ENCODE measurements at places on chromosomes 11 and 22.

- DNase-seq: no peak
Observed at GRCh38 chr11:65148657-65149056, 14.3 kb upstream of the SYVN1 start.

DNA sequence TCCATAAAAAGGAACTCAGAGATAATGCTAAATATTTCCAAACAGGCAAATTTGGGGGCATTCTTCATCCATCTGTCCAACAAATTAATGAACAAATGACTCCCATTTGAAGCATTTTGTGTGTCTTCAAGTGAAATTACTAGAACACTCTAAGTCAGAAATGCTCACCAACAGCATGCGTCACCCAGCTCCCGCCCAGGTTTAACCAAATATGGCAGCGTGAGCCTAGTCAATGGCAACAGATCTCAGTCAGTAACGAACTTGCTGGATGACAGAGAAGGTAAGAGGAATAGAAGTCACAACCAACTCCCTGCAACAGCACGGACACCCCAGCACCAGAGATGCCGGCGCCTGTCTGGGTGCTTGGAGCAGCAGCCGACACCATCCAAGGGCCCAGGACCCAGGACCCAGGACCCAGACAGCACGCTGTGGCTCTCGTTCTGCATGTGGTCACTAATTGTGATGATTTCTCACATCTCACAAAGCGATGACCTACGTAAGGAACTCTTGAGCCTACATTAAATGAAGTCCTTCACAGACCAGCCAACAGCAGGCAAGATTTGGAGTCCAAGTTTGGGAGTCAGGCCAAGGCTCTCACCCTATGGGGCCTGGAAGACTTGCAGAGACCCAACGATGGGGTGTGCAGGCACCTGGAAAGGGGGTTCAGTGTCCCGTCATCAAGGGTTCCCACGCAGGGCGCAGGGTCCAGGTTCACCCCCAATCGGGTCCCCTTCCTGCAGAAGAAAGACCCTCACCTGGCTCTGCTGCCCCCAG, 556.9 kb downstream of the BRD1 start:
- no peak for DNase-seq

- DNase-seq: no peak
Observed at GRCh38 chr11:6670202-6670830, 12.8 kb downstream of the MRPL17 start.

DNA sequence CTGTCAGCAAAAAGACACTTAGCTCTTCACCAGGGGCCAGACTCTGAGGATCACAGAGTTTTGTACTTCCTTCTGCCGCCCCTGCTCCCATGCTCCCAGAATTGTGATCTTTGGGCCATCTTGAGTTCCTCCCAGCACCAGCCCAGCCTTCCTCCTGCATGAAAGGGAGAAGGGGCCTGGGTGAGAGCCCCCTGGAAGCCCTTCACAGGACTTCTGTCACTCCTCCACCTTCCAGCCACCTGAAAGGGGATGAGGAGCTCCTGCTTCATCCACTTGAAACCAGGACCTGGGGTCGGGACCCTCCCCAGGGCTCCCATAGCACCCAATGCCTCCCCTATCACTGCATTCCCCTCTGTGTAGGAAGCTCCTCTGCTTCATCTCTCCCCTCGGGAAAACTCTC, 174.2 kb downstream of the BUD13 start:
- no peak for DNase-seq

DNA sequence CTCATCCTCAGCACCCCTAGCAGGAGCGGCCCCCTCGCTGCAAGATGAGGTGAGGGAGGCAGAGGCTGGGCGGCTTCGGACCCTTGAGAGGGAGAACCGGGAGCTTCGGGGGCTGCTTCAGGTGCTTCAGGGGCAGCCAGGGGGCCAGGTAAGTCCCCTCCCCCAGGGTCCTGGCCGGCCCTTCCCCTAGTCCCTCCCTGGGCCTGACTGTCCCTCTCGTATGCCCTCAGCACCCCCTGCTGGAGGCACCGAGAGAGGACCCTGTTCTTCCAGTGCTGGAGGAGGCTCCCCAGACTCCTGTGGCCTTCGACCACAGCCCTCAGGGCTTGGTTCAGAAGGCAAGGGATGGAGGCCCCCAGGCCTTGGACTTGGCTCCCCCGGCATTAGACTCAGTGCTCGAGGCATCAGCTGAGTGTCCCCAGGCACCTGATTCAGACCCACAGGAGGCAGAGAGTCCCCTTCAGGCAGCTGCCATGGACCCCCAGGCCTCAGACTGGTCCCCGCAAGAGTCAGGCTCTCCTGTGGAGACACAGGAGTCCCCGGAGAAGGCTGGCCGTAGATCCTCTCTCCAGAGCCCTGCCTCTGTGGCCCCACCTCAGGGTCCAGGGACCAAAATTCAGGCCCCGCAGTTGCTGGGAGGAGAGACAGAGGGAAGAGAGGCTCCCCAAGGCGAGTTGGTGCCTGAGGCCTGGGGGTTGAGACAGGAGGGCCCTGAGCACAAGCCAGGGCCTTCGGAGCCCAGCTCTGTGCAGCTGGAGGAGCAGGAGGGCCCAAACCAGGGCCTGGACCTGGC, 4.0 kb downstream of the CCDC88B start:
- no peak for DNase-seq

DNA sequence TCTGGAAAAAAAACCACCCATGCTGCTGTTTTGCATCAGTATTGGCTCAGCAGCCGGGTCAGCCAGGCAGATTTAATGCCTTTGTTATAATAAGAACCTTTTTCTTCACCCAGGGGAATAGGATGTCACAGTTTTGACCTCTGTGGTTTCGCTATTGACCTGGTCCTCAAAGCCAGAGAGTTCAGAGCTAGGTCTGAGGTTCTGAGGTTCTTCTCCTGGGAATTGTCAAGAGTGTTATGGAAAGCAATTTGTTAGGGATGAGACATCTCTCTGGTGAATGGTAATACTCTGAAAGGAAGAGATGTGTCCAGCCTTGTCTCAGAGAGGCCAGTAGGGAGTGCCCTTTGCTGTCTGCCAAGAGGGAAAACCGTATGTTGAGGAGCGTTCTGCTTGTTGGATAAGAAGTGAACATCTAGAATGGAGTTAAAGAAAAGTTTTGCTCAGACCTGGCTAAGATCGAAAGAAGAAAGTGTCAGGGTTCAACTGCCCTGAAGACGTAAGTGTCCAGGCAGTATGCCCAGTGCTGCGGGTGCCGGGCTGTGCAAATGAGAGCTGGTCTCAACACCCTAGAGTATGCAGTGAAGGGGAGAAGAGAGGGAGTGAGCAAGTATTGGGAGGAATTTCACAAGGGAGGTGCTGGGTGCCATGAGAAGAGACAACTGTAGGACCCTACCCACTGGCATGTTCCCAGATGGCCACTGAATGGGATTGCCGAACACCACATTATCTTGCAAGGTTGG, 150.9 kb upstream of the TTC12 start:
- no peak for DNase-seq

DNA sequence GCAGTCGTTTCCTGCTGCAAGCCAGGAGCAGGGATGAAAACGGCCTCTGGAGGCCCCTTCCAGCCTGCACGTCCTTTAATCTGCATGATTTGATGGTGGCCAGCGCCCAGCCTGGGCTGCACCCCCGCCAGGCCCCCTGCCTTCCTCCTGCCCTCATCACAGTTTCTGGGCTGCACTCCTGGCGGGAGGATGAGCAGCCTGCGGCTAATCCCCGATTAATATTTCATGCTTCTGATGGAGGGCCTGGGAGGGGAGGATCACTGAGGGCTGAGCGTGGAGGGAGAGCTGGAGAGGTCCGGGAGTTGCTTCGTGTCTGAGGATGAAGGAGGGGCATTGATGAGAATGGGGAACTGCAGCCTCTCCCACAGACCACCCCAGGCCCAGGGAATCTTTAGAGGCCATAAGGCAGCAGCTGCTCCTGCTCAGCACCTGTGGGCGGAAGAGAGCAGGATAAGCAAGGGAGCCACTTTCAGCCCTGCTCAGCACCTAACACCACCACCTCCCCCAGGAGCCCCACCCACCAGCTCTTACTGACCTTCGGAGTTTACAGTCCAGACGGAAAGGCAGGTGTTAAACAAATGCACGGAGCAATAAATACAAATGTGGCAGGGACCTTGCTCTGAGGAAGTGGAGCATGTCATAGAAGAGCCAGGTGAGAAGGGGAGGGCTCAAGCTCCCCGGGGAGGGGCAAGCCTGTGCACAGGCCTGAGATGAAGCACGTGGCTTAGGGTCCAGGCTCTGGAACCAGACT, 135.0 kb upstream of the NECTIN1 start:
- no peak for DNase-seq

- no peak for DNase-seq
Observed at GRCh38 chr22:22167791-22168189, 76.8 kb upstream of the VPREB1 start.

GRCh38 chr11:43396617-43397016, 37.9 kb downstream of the TTC17 start:
- no peak for DNase-seq

- DNase-seq: no peak
Observed at GRCh38 chr11:134519788-134520187, 107.7 kb upstream of the B3GAT1 start.

DNA sequence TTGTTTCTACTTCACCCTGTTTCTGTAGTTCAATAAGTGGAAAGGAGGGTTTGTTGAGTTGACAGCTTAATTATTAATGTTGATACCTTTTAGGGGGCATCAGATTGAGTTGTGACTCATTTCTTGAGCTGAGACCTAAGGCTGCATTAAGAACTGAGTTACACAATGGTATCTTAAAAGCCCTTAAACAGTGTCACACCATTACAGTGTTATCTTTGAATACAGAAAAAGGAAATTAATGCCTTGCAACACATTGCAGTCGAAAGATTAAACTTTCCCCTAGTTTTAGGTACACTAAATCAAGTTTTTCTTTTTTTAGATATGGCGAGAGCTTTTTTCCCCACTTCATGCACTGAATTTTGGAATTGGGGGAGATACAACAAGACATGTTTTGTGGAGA, 16.7 kb downstream of the PAFAH1B2 start:
- no peak for DNase-seq

GRCh38 chr11:95501761-95502266, 270.8 kb upstream of the SESN3 start:
- no peak for DNase-seq

- DNase-seq: no peak
Observed at GRCh38 chr22:22073769-22074561, 91.4 kb upstream of the TOP3B start.

DNA sequence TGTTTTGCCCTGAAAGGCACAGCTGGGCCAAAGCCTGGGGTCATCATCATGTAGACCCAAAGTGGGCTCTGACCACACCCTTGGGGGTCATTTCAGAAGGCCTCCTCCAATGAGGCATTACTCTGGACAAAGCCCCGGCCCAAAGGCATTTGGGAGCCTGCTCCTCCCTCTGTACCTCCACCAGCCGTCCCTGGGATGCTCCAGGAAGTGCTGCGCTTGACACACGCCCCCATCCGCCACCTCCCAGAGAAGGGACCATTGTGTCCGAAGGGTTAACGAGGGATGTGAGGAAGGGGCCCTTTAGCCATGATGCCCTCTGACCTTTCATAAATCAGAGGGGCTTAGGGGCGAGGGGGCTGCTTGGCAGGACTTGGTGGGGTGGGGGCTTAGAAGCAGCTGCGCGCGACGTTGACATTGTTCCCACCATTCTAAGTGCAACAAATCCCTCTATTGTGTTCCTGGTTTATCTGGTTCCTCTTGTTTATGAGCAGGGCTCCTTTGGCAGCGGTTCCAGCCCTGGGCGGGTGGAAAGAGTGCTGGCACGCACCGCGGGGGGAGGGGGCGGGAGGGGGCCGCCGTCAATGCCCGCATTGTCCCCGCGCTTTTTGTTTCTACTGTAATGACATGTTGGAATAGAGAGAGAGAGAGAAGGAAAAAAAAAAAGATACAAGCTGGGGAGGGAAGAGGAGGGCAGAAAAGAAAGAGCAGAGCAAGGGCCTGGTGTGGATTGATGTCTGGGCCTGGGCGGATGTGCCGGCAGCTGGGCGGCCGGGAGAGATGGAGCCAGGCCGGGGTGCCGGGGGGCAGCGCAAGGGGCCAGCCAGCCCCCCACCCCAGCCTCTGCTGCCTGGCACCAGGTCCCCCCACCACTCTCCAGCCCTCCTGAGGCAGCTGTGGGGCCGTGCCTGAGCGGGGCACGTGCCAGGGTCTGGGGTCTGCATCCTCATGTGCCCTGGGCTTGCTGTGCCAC, 32.1 kb upstream of the SOX10 start:
- DNase-seq: peak; percentile 57

GRCh38 chr11:69251639-69252489, 42.1 kb upstream of the MYEOV start:
- DNase-seq: no peak

DNA sequence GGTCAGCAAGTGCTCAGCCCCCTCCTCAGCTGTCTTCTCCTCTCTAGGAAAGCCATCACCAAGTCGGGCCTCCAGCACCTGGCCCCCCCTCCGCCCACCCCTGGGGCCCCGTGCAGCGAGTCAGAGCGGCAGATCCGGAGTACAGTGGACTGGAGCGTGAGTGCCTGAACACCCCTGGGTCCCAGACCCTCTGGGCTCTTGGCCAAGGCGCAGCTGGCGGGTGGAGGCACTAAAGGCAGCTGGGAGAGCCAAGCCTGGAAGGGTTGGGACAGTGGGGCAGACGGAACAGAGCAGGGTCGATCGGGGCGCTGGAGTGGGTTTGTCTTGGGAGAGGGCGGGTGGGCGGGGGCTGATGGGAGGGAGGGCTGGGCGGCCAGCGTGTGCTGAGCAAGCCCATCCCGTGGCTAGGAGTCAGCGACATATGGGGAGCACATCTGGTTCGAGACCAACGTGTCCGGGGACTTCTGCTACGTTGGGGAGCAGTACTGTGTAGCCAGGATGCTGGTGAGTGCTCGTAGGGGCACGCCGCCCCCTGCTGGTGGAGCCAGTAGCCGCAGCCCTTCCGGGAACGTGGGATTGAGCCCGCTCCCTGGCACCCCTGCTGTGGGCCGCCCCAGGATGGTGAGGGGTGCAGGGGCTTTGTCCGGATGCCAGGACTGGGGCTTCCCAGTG, 14.1 kb upstream of the MDK start:
- peak; percentile 81 for DNase-seq

- no peak for DNase-seq
Observed at GRCh38 chr22:45960477-45961386, 16.2 kb downstream of the WNT7B start.

- DNase-seq: peak; percentile 69
Observed at GRCh38 chr11:5004424-5005274, 10.0 kb downstream of the OR51L1 start.

DNA sequence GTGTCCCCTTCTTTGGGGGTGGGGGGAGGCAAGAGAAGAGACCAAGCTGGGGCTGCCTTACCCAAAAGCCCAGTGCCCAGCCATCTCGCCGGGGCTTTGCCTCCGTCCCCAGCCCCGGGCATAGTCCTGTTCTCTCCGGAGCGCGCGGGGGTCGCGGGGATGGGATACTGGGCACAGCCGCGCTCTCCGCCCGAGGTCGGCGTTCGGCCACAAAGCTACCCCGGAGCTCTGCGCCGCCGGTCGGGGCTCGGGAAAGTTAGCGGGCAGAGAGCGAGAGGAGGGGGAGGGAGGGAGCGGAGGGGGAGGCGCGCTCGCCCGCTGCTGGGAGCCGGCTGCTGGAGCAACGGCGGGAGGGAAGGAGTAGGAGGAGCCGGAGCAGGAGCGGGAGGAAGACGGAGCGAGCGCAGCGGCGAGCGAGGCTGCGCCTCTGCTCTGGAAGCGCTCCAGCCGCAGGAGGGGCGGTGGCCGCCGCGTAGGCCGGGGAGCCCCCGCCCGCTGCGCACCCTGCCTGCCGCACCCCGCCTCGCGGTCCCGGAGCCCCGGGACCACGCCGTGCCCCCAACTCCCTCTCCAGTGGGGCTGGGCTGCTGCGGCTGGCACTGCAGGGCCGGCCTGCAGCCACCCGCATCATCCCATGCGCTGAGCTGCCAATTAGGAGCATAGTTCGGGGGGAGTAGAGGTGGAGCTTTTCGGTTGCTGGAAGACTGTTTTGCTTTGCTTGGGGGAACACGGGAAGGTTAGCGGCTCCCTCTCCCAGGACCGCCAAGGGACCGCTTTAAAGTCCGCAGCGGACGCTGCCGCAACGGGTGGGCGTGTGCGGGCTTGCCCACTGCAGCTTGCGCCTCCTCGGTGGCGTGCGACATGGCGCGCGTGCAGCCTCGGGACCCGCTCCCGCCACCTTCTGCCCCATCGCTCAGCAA, at the start of gene SCN4B:
Gene SCN4B (minus strand): TSS at position 272 of the 920 bp plus-strand sequence. CDS start 150 bp downstream, at position 122.
- DNase-seq: peak; percentile 75
